ENCODE measurements at places on chromosomes 3 and 15.

DNA sequence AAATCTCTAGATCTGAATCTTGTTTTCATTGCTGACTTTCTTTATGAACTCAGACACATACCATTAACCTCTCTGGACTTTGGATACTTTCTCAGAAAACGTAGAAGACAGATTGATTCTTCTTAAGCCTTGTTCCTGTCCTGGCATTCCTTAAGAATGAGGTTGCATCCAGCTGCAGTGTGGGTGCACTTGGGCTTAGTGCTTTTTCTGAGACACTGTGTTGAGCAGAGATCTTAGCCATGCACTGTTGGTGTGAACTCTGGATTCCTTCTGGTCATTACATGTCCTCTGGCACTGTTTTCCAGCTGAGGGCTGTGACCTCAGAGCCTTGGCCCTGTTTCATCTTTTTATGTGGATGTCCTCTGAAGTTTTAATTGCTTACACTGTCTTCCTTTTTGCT lies 428.3 kb downstream of the CNTN4 start:
- no peak for DNase-seq

- no peak for DNase-seq
Observed at GRCh38 chr3:101518421-101518871, 5.4 kb upstream of the SENP7 start.

GRCh38 chr15:29924750-29925149 lies 102.5 kb upstream of the TJP1 start:
- peak; percentile 79 for DNase-seq

- no peak for DNase-seq
Observed at GRCh38 chr3:194327218-194328052, 23.7 kb downstream of the CPN2 start.

GRCh38 chr3:3281024-3281423 lies 101.5 kb upstream of the CRBN start:
- DNase-seq: no peak

DNA sequence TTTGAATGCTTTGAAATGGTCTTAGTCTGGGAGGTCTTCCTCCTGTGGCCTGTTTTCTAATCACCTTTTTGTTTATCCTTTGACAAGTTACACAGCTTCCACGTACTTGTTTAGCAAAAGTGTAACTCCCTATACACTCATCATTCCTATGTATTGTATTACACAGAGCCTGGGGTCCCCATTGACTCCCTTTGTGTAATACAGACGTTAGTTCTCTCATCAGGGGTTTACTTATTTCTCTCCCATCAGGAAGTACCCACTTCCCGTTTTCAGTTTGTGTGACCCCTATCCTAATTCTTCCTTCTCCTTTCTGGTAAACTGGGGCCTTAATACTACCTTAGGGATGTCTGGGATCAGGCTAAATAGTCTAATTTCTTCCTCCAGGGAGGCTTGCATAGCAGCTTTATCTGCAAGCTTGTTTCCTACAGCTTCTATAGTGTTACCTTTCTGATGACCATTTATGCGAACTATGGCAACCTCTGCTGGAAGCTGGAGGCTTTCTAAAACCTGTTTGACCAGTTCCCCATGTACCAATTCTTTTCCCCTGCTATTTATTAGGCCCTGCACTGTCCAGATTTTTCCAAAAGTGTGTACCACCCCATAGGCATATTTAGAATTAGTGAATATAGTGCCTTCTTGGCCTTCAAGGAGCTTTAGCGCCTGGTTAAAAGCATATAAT lies 22.4 kb downstream of the ARL8B start:
- no peak for DNase-seq

- peak; percentile 49 for DNase-seq
Observed at GRCh38 chr3:31275038-31275572, 257.6 kb upstream of the STT3B start.

GRCh38 chr3:105883798-105884377 lies 15.1 kb upstream of the CBLB start:
- DNase-seq: no peak

- peak; percentile 28 for DNase-seq
Observed at GRCh38 chr3:71063773-71064290, 519.7 kb downstream of the FOXP1 start.

DNA sequence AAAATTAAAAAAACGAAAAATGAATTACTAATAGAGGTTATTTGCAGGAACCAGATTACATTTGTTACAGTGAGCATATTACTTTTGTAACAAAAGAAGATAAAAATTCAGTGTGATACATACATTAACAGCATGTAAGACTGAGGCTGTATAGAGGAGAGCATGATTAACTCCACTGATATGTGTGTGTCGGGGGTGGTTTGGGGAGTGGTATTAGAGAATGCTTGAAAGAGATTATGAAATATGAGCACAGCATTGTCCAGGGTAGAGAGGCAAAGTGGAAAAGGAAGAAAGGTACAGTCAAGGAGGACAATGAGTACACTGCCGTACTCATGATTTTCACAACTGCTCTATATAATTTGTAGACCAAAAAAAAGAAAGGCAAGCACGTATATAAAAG lies 62.9 kb upstream of the LRRFIP2 start:
- no peak for DNase-seq

DNA sequence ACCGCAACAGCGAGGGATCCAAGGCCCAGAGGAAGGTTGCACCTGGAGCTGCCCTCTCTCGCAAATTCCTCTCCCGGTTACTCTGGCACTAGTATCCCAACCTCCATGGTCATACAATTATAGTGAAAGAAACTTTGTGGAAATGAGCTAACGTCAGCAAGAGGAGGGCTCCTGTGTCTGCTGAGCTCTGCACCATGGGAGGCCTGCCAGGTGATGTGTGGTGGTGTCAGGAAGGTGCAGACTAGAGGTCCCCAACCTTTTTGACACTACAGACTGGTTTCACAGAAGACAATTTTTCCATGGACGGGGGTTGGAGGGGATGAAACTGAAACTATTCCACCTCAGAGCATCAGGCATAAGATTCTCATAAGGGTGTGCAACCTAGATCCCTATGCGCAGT lies 13.2 kb upstream of the IQCF6 start:
- DNase-seq: no peak

- DNase-seq: no peak
Observed at GRCh38 chr3:28860307-28860706, 420.6 kb upstream of the RBMS3 start.

DNA sequence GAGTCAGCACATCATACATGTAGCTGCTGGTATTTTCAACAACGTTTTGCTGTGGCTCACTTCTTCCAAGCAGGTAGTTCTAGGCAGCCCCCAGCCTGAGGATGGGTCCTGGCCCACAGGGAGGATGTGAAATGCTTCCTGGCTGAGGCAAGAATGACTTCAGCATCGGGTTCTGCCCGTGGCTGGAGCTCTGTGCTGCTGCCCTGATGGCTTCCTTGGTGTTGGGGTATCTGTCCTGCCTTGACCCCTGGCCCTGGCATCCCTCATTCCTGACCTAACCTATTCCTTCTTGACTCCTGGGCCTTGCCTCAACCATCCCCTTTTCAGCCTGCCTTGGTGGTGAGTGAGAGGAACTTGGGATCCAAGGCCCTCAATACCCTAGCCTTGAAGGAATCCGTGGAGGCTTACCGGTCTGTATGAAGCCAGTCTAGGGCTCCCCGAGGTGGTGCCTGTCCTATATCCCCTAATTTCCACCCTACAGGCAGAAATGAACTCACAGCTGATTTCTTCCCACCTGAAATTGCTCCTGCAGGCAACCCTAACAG lies 300.6 kb downstream of the TLE3 start:
- DNase-seq: no peak

GRCh38 chr3:100972301-100972844 lies 20.8 kb downstream of the ABI3BP start:
- no peak for DNase-seq

- no peak for DNase-seq
Observed at GRCh38 chr3:98388147-98388546, 2.3 kb upstream of the OR5K3 start.

GRCh38 chr3:72950372-72950771 lies 46.2 kb upstream of the PPP4R2 start:
- DNase-seq: no peak

- DNase-seq: no peak
Observed at GRCh38 chr15:51322621-51323296, 15.6 kb downstream of the CYP19A1 start.

DNA sequence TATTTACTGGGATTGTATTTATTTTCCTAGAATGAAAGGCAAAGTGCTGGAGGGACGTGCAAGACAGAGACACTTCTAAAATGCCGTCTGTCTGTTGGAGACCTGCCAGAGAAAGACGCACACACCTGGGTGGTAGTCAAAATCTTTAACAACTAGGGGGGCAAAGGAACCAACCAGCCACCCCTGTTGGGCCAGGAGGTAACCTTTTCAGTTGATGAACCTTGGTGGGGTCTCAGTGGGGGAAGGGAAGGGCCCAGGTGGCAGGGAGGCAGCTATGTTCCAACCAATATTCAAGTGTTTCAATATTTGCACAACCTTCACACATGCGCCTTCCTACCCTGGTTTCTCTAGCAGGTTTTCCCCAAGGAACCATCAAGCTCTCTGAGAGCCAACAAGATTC lies 99.0 kb downstream of the MEGF11 start:
- DNase-seq: no peak

DNA sequence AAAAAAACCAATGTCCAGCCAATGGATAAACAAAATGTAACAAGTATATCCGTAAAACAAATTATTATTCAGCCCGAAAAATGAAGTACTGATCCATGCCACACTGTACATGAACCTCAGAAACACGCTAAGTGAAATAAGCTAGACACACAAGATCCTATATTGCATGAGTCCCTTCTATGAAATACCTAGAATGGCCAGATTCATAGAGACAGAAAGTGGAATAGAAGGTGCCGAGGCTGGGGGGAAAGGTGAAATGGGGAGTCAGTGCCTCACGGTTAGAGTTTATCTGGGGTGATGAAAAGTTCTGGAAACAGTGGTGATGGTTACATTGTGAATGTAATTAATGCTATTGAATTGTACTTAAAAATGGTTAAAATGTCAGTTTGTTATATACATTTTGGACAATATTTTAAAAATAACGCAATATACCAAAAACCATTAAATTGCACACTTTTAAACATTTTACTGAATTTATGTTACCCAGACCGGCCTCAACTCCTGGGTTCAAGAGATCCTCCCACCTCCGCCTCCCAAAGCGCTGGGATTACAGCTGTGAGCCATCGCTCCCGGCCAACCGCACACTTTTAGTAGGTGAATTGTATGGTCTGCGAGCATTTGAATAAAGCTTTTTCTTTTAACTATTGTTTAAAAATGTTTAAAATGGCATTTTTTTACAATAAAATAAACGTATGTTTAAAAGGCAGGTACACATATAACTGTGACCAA lies 2.1 kb downstream of the RNF168 start:
- DNase-seq: no peak

DNA sequence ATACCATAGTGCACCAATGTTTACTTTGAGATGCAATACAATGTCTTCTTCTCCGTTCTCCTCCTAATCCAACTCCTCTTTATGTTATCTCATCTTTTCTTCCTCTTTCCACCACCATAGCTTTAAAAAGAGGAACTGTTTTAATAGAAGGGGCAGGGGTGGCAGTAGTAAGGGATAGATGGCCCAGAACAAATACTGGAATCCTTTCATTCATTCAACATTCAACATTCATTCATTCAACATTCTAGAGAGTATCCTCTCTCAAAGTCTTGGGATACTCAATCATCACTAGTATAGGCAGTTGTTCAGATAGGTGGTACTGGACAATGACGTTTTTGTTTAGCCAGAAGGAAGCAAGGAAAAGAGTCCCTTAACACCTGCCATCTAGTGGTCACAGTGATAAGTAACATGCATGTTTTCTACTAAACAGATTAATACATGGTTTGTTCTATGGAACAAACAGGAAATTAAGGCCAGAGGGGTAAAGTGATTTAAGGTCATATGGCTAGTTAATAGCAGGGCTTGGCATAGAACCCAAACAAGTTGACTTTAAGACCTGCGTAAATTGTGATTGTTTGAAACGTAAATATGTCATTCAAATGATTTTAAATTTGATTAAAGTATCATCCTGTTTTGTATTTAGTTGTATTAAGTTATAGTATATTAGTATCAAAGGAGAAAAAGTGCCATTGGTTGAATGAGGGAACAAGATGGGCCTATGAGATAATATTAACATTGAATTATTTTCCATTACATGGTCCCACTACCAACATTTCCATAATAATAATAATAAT lies 26.9 kb upstream of the EHHADH start:
- peak; percentile 55 for DNase-seq

DNA sequence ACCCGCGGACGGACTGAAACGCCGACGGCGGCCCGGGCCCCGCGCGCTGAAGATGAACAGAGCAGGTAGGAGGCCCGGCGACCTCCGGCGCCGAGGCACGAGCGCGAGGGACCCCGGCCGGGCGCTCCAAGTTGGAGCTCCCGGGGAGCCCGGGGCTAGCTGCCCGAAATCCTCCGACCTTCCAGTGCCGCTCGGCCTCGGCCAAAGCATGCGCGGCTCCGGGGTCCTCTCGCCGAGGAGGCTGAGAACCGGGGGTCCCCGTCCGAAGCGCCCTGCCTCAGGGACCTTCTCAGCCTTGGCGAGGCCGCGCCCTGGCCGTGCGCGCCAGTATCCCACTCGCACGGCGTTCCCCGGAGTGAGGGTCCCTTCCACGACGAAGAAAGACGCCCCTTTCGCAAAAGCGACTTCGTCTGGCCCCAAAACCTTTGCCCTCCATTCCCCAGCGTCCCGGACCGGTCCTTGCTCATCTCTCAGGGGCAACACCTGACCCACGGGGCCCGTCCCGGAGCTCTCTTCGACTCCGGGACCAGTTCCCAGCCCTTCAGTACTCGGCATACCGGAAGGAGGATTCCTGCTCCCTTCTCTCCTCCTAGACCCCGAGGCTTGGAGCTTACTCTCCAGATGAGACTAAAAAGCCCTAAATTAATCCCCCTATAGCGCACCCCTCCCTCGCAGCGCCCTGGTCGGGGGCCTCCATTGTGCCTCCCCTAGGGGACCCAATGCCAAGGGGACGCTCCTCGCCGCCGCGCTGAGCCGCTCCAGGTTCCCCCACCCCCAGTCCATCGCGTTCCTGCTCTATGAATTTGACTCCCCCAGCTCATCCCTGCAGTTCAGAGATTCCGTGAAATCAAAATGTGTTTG lies 7.7 kb upstream of the FGD5 start:
- no peak for DNase-seq

DNA sequence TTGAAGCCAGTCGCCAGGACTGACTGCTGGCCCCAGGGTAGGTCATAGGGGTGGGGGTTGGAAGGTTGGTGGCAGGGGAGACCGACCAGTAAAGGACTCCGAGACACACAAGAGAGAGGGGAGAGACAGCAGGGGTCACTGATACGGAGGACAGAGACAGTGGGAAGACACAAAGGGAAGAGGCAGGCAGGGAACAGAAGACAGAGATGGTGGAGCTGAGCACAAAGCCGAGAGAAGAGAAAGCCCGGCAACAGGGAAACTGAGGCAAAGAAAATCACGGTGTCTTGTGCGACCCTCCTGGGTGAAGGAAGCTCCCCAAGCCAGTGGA lies 510 bp downstream of the RASL12 start:
- DNase-seq: no peak

DNA sequence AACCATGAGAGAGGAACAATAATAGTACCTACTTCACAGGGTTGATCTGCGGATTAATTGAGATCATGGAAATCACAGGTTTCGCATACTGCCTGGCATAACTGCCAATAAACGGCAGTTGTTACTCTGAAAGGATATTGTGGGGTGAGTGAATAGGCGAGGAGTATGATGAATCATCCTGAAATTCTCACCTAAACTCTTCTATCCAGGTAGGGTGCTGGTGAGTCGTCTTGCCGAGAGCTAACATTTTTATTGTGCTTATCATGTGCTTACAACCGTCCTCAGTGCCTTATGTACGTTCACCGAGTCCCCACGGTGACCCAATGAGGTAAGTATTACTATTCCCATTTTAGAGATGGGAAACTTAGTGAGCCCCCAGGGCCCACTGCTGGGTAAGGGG lies 52.4 kb upstream of the SRGAP3 start:
- no peak for DNase-seq

All from AG08396 (cell line).